Activated naive CD4-positive, alpha-beta T cell treated with anti-CD3 and anti-CD28 coated beads, Interleukin-2, amount 50 U/mL, for 72 hours (primary cell): ENCODE measurements at places on chromosomes 12 and 14. TPM values are rescaled to one million over a fixed set of nuclear protein-coding genes. Genes with fewer than 3 reads are reported as not detected.
A peak's percentile ranks its signal among the peaks of the same experiment; 100 is the strongest.

The TSPAN9 gene
- total RNA-seq: 0.50 TPM

DNA sequence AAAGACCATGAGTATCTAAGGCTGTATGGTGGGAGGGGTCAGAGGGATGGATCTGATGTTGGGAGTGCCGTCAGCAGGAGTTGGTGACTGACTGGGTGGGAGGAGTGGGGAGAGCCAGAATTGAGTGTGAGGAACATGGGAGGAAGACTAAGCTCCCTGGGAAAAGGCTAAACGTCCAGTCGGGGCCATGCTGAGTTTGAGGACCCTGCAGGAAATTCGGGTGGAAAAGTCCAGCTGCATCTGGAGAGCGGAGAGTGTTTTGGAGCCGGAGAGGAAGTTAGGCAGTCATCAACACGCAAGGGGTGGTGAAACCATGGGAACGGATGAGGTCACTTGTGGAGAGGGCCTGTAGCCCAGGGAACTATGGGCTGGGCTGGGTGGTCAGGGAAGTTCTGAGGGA, 60.9 kb downstream of the ELK3 start:
- DNase-seq: no peak

The B3GNT4 gene
- not detected for total RNA-seq

- no peak for DNase-seq
Observed at GRCh38 chr12:126437934-126438333, 1372.7 kb downstream of the AACS start.

DNA sequence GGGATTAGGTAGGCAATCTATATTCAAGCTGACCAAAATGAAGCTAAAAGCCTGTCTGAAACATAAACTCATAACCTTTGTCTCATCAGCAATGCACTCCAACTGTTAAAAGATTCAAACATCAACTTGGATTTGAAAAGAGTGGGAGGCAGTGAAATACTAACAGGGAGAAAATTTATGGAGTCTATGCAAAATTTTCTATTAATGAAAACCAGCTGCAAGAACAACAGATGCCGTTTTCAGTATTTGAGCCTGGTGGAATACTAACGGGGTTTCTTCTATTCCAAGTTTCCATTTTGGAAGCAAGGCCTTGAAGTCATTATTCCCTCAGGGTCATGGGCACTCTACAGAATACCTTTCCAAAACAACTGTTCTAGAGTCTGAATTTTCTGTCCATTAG, 88.3 kb downstream of the LRP6 start:
- DNase-seq: no peak

The KRT83 gene
- not detected for total RNA-seq

The USP44 gene
- 6.0 TPM for total RNA-seq

GRCh38 chr14:71594821-71595220, 337.4 kb upstream of the RGS6 start:
- no peak for DNase-seq

The PXN gene
- total RNA-seq: 49.8 TPM

GRCh38 chr12:103879878-103880277, 38.8 kb upstream of the NT5DC3 start:
- DNase-seq: no peak

GRCh38 chr12:49471557-49471956, 67.3 kb upstream of the KCNH3 start:
- no peak for DNase-seq

The ZDHHC22 gene
- not detected for total RNA-seq

GRCh38 chr14:21734457-21735074, 60.9 kb upstream of the OR4E1 start:
- DNase-seq: peak; percentile 55

DNA sequence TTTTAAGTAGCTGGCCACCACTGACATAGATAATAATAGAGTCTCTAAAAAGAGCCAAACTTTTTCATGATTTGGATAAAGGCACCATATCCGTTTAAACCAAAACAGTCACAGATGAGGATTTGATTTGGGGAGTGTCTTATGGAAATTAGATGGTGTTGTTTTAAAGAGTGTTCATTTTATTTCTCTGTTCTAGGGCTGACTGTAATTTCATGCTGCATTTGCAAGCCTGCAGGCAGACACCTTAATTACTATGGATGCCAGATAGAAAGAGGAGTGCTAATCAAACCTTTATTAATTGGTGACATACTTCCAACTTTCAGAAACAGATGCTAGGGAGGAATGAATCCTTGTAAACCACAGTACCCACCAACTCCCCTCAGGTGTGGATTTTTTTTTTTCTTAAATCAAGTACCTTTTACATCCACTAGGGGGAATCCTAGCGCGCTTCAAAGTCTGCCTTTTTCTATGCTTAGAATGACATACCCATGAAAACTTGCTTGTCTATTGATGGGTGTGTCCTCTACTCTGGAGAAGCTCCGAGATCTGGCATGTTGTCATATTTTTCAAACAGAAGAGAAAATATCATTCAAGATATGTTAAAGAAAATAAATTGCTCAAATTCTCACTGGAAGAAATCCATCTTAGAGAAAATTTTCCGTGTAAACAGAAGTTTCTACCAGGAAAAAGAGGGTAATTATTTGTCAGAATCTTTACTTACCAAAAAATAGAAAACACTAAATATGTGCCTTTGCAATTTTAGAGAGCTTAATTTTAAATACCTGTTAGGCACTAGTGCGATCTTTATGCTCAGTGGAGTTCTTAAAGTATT, 14.2 kb upstream of the PLXNC1 start:
- no peak for DNase-seq

The CAPZA3 gene
- not detected for total RNA-seq

- DNase-seq: no peak
Observed at GRCh38 chr12:89574736-89575208, 48.9 kb upstream of the POC1B start.

DNA sequence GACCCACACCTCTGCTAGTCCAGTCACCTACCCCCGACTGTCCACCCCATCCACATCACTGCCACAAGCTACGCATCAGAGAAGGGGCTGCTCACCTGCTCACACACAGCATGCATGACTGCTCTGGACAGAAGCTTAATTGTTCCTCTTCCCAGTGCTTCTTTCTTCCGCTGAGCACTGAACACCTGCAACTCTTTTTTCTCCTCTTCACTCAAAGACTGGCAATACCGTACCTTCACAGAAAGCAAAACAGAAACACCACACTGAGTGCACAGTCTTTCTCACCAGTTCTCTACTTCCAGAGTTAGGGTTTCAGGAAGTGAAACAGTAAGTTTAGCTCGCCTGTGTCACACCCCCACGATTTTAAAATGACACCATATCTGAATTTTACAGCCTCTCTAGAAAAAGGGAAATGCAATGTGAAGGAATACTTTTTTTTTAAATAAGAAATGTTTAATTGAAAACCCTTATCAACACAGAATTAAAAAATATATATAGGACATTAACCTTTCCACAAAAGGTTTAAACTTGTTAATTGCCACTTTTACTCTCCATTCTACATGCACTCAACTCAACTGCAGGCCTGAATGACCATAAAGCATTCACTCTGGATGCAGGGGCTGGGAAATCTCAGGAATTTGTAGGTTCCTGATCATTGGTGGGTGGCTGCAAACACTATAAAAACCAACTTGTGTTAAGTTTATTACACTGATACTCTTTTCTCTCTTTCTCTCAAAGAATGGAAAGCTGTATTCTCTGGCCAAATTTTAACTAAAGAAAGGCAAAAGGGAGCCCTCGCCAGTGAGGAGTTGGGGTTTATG, 120.0 kb downstream of the PRICKLE1 start:
- DNase-seq: no peak

- no peak for DNase-seq
Observed at GRCh38 chr12:21925296-21925913, 15.8 kb downstream of the ABCC9 start.

GRCh38 chr12:53207042-53207441, at the start of gene ITGB7:
ITGB7 (minus strand) TSS chr12:53207251; CDS start chr12:53200443, 6,808 bp downstream.
- peak; percentile 58 for DNase-seq

DNA sequence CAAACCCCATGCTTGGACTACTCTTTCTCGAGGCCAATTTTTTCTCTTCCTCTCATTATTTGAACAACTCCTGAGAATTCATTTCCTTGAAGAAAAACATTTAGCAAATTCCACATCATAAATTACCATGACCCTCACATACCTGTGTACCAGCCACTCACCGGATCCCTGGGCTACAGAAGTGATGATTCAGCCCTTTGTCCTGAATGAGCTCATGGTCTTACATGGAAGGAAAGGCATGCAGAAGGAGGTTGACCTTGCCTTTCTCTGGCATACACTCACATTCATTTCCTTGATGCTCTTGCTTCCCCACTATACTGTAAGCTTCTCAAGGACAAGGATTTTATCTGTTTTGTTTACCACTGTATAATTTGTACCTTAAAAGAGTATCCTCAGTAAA, 191.5 kb downstream of the SLC5A8 start:
- no peak for DNase-seq

DNA sequence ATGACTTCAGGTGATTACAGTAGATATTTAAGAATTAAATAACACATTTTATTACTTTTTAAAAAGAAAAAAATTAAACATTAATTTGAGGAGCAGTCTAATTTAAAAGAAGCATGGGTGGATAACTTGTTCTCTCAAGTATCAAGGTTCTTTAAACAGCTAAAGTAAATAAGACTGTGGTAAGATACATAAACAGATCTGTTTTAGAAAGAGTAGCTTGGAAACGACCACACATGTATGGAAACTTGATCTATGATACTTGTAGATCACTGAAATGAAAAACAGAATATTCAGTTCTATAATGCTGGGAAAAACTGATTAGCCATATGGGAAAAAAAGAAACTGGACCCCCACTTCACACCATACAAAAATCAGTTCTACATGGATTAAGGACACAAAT, 36.0 kb downstream of the TC2N start:
- no peak for DNase-seq

- DNase-seq: no peak
Observed at GRCh38 chr14:93063393-93063792, 52.3 kb downstream of the ITPK1 start.

The C1QL4 gene
- total RNA-seq: not detected

The STAB2 gene
- total RNA-seq: not detected

- DNase-seq: no peak
Observed at GRCh38 chr12:127060933-127061332, 1206.0 kb upstream of the TMEM132C start.

The TBX3 gene
- not detected for total RNA-seq

- no peak for DNase-seq
Observed at GRCh38 chr12:46875095-46875494, 49.3 kb upstream of the SLC38A4 start.

GRCh38 chr14:91554535-91555332, 44.6 kb upstream of the PPP4R3A start:
- DNase-seq: no peak

DNA sequence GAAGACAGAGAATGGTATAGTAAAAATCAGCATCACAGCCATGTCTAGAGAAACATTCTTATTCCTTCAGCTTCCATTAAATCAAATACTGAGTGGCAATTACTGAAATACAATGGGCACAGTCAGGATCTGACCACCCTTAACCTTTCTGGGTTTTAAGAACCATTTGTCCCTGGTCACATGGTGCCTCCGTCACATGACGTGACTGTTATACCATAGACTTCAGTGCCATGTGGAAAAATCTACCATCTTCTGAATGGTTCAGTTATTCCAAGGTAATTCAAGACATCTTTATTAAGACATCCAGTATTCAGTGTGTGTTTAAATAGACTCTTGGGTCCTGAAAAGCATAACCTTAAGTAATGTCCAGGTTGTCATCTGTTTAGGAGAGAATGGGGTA, 553.1 kb upstream of the FLRT2 start:
- no peak for DNase-seq

DNA sequence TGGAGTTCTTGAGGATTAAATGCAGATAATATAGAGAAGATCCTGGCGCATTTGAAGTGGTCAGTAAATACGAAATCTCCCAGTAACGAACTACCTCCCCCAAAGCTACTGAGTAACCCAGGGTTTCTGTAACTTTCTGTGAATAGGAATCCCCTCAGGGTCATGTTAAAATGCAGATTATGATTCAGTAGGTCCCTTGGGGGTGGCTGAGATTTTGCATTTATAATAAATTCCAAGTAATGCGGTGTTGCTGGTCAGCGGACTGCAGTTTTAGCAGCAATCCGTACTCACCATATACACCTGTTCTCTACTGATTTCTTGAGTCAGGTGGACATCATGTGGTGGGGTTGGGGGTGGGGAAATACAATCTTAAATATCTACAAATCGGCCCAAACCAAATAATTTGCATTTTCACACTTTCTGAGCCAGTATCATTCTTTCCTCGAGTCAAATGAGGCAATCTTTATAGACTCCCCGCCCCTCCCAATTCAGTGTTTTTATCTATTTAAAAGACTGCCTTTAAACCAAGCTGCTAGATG, 868 bp downstream of the SPATA7 start:
- DNase-seq: no peak

DNA sequence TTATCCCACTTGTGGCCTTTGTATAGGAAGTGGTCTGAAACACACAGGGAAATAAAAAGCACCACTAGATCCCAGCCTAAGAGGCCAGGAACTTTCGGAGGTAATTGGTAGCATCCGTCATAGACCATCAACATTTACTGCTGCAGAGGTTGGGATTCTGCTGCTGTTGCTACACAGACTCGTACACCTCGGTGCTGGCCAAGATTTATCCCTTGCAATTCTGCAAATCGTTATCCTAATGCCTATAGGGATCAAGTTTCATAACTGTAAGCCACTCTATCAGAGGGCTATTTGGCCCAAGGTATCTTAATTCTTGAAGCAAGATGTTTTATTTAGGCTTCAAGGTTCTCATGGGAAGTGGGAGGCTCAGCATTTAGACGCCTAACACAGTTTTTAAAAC, 913.6 kb downstream of the GALC start:
- DNase-seq: no peak

The RFX4 gene
- not detected for total RNA-seq

GRCh38 chr12:40312982-40313576, 88.3 kb downstream of the LRRK2 start:
- no peak for DNase-seq

DNA sequence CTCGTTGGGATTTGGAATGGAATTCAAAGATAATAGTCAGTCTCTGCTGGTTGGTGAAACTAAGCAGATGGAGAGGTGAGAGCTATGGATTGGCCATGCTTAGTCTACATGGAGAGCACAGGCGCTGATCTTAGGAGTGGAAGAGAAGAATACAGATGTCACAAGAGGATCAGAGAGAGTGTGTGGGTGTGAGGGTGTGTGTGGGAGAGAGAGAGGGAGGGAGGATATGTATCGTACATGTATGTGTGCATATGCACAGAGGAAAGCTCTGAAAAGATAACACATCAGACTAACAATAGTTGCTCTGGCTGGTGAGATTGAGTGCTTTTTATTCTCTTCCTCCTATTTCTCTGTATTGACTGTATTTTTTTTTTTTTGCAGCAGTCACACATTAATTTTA, 686.2 kb upstream of the TBX3 start:
- no peak for DNase-seq

DNA sequence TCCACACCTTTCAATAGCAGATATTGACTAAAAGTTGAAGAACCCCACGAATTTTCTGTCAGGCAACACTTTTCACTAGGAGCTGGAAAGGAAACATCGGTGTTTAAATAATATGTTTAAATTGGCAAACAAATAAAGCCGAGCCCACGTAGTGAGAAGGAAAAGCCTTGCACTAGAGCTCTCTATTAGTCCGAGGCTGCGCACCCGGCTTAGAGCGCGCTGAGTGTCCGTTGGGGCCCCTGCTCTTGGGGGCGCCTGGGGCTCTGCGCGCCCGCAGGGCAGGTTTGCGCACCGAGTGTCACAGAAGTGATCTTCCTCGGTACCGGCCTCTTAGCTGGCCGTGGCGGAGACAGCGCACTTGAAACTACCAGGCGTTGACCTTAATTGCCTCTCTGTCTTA, 6.4 kb downstream of the TTC6 start:
- DNase-seq: no peak

GRCh38 chr14:23645504-23645811, 9.3 kb downstream of the DHRS2 start:
- no peak for DNase-seq

The OR6C2 gene
- total RNA-seq: not detected

- no peak for DNase-seq
Observed at GRCh38 chr12:127192391-127192790, 1074.6 kb upstream of the TMEM132C start.
